ENCODE measurements at places on chromosomes 13 and 19. TPM values are rescaled to one million over a fixed set of nuclear protein-coding genes. Genes with fewer than 3 reads are reported as not detected.
A peak's percentile ranks its signal among the peaks of the same experiment; 100 is the strongest.

The KRTDAP gene
- not detected for polyA plus RNA-seq

The RGS9BP gene
- 0.06 TPM for polyA plus RNA-seq

The CRLF1 gene
- 0.83 TPM for polyA plus RNA-seq

The AP1M2 gene
- 0.19 TPM for polyA plus RNA-seq

DNA sequence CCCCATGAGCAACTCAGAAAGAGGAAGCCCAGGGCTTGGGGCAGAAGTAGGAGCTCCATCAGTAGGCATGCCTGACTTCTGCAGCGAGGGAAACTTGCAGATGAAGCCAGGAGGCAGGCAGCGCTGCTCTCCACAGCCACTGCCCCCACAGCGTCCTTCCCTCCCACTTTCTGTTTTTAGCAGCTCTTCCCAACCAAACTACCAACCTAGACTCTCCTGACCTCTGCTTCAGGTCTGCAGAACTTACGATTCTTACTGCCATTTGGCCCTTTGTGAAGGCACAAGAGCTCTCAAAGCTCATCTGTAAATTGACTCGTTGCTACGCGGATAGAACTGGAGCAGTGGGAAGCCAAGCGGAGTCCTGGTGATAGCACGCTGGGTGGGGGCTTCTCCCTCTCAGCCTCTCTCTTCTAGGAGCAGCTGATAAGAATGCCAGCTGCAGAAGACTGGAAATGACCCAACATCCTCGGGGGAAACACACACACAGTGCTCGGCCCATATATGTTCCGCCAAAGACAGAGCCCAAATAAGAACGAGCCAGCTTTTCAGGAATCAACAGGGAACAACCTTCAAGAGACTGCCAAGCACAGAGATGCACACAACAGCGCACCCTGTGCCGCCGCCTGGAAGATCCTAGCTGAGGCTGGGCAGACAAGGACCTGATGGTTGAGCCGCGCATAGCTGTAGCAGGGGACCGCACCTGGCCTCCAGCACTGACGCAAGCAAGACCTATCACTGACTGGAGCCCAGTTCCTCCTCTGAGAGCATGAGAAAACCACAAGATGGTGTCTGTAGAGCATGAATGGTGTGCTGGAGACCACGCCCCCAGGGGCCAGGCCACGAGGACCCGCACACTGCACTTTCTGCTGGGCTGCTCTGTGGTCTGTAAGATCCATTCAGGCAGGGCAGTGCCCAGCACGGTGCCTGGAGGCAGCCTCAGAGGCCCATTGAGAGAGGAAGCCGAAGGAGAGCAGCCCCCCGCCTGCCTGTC is 15.9 kb upstream of the SLC35E1 start:
- H3K27me3 ChIP-seq = no peaks in the 10 kb centered on the region
- peak; percentile 37 for DNase-seq
- H3K36me3 ChIP-seq = no peaks in the 10 kb centered on the region
- peaks cover 26% of the 10 kb centered on the region for H3K4me1 ChIP-seq
- peak overlapping the region; percentile 26 for H3K27ac ChIP-seq
- peak overlapping the region; percentile 14 for H3K4me3 ChIP-seq

GRCh38 chr13:30998136-30999088 is 66.0 kb downstream of the TEX26 start:
- no peaks in the 10 kb centered on the region for H3K36me3 ChIP-seq
- H3K4me1 ChIP-seq = no peaks in the 10 kb centered on the region
- no peak overlapping the region for H3K27ac ChIP-seq
- H3K4me3 ChIP-seq = no peak overlapping the region

GRCh38 chr19:18708452-18709231 is 25.2 kb downstream of the CRTC1 start:
- no peaks in the 10 kb centered on the region for H3K27me3 ChIP-seq
- no peak for DNase-seq
- H3K4me1 ChIP-seq = peaks cover 9% of the 10 kb centered on the region
- no peaks in the 10 kb centered on the region for H3K36me3 ChIP-seq
- H3K4me3 ChIP-seq = no peak overlapping the region
- no peak overlapping the region for H3K27ac ChIP-seq

- no peak overlapping the region for H3K27ac ChIP-seq
- no peak for DNase-seq
- H3K27me3 ChIP-seq = no peaks in the 10 kb centered on the region
- H3K4me1 ChIP-seq = peaks cover 9% of the 10 kb centered on the region
Observed at GRCh38 chr19:31261603-31262212, 87.5 kb downstream of the TSHZ3 start.

DNA sequence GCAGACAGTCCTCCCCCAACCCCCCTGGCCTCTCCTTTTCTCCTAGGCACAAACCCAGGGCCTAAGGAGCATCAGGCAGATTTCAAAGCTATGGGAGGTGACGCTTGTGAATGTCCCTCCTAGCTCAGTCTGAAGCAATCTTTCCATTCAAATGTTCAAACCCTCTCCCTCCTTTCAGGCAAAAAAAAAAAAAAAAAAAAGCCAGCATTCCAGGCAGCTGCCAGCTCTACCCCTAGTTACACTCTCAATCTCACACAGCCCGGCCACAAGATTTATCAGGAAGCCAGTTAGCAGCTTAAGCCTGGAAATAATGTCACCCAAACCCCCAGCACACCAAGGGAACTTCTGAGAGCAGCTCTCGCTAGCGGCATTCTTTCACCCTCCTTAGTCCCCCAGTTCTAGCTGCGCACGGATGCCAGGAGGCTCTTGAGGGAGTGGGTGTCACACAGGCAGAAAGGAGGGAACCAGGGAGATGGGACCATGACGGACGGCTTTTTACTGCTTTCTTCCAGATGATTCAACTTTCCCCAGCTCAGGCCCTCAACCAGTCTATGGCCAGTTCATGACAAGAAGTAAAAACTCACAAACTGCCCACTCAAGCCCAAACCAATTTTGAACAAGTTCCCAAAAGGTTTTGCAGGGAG is 6.3 kb downstream of the SH3GL1 start:
- no peaks in the 10 kb centered on the region for H3K36me3 ChIP-seq
- H3K27ac ChIP-seq = no peak overlapping the region
- no peak overlapping the region for H3K4me3 ChIP-seq
- peaks cover 35% of the 10 kb centered on the region for H3K4me1 ChIP-seq
- no peak for DNase-seq

- H3K27me3 ChIP-seq = no peaks in the 10 kb centered on the region
- peaks cover 10% of the 10 kb centered on the region for H3K4me1 ChIP-seq
- no peak overlapping the region for H3K27ac ChIP-seq
Observed at GRCh38 chr19:30222992-30223865, 149.0 kb upstream of the ZNF536 start.

GRCh38 chr13:44318161-44318560 is 55.5 kb upstream of the SERP2 start:
- H3K4me1 ChIP-seq = no peaks in the 10 kb centered on the region
- H3K27ac ChIP-seq = no peak overlapping the region
- no peak for DNase-seq
- no peak overlapping the region for H3K4me3 ChIP-seq
- no peaks in the 10 kb centered on the region for H3K27me3 ChIP-seq
- H3K36me3 ChIP-seq = no peaks in the 10 kb centered on the region

DNA sequence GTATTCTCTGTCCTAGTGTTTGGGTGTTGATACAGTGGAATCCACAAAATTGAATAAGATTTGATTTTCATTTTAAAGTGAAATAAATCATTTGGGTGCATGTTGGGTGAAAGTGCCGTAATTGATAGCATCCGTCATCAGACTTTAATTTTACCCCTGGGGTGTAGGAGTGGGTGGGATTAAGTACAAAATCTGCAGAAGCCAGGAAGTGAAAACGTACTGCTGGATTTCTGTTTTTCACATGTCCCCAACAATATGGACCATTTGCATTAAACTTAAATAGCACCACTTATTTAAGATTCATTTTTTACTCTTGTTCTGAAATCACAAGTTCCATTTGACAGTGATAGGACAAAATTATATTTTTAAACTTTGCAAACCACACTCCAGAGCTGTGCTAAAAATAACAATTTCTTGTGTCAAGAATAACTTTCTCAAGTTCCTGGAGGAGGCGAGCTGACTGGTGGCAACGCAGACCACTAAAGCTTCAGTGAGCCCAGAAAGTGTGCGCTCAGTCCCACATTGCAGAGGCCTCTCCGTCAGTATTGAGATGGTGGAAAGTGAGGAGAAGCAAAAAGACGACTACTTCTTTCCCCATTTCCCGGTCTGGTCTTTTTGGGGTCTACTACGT is 71.3 kb downstream of the ARHGEF7 start:
- no peaks in the 10 kb centered on the region for H3K27me3 ChIP-seq
- H3K27ac ChIP-seq = no peak overlapping the region
- no peaks in the 10 kb centered on the region for H3K36me3 ChIP-seq
- no peak overlapping the region for H3K4me3 ChIP-seq
- peaks cover 18% of the 10 kb centered on the region for H3K4me1 ChIP-seq

DNA sequence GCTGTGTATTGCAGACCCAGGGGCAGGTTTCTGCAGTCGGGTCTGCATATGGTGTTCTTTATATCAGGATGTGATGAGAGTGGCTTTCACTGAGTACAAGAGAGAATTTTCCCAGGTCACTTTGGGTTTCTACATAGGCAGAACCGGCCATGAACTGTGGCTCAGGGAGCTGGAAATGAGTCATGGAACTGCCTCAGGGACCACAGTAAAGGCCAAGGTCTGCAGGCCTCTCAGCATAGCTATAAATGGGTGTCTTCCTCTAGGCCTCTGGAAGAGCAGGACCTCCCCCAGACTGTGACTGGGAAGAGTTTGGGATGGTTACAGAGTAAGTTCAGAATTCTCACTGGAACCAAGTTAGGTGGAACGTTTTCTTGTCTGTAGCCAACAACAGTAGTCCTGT is 51.8 kb upstream of the ZNF681 start:
- no peak overlapping the region for H3K27ac ChIP-seq
- no peak overlapping the region for H3K4me3 ChIP-seq
- DNase-seq = no peak
- H3K4me1 ChIP-seq = no peaks in the 10 kb centered on the region

DNA sequence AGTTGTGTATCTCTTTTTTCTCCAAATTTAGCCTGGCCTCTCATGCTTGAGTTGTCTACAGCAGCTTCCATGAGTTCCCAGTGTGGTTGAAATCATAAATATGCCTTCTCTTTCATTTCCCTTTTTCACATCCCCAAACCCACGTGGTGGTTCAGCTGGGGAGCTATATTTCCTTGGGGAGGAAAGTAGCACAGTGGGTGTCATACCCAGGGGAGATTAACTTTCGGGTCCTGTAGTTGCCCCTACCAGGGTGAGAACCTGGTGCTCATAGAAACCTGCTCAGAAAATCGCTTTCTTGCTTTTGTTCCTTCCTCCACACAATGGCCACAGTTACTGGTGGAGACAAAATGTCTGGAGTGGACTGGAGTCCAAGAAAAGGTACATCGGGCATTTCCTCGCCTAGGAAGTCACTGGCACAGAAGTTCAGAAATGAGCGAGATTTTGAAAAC is 7.0 kb upstream of the LILRA4 start:
- H3K27me3 ChIP-seq = no peaks in the 10 kb centered on the region
- H3K36me3 ChIP-seq = no peaks in the 10 kb centered on the region
- DNase-seq = no peak
- no peak overlapping the region for H3K4me3 ChIP-seq
- H3K27ac ChIP-seq = no peak overlapping the region
- no peaks in the 10 kb centered on the region for H3K4me1 ChIP-seq

DNA sequence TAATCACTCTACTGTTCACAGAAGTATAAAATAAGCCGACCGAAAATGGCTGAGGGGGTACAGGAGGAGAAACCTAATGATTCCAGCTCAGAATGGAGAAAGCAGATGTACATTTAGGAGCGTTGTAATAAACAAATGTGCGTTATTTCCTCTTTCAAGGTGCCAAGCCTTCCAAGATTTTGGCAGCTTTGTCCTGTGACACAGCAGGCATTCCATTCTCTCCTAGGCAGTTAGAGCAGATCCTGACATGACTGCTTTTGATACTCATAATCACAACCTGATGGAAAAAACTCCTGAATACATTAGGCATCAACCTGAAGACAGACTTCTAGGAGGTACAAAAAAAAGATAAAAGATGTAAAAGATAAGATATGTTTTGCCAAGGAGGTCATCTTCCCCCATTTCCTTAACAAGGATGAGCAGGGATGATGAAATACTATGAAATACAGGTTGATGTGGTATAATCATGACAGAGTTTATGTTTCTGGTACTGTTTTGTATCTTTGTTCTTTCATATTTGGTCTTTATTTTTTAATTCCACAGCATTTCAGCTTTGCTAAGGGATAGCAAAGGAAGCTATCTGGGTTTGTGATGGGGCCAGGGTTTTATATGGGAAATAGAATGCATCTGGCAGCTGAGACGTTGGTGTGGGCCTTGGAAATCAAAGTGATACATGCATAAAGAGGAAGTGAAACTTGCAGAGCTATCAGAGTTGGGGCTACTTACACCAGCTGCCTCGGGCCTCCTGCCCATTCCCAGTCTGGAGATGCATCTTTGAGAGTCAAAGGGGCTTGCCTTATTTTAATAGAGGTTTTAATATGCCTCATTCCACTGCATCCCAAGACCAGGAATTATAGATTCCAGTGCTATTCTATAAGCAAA is 222.5 kb downstream of the OXGR1 start:
- no peaks in the 10 kb centered on the region for H3K27me3 ChIP-seq
- no peak for DNase-seq
- no peak overlapping the region for H3K4me3 ChIP-seq
- H3K27ac ChIP-seq = no peak overlapping the region
- H3K4me1 ChIP-seq = no peaks in the 10 kb centered on the region

DNA sequence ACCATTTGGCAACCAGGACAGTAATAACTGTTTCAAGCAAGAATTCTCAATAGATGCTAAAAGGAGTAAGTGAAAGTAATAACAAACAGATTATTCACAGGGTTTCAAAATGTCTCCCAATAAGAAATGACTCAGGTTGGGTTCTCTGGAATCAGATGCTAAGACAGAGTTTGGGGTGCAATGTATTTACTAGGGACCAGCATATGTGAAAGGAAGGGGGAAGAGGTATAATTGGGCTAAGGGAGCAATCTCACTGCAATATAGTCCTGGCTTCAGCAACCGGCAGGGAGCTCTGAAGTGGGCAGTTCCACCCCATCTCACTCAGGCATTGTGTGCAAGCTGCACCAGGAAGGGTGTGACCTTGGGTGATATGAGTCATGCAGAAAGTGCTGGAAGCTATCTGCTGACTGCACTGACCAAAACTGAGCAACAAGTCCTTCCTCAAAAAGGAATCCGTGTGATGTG is 23.4 kb downstream of the ZDHHC20 start:
- no peak overlapping the region for H3K27ac ChIP-seq
- no peak overlapping the region for H3K4me3 ChIP-seq
- no peak for DNase-seq
- no peaks in the 10 kb centered on the region for H3K36me3 ChIP-seq
- H3K27me3 ChIP-seq = no peaks in the 10 kb centered on the region

DNA sequence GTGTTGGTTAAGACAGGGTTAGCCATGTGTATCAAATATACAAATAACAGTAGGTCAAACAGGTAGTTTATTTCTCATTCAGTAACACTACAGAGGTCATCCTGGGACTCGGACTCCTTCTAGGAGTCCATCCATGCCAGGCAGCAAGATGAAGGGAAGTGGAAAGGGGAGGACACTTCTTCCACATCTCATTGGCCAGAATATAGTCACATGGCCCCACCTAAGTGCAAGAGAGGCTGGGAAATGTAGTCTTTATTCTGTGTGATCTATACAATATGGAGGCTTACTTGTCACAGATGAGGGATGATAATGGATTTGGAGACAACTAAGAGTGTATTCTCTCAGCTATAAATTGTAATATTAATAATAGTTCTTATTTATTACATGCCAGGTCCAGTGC is 31.1 kb downstream of the RDH8 start:
- H3K27me3 ChIP-seq = no peaks in the 10 kb centered on the region
- no peaks in the 10 kb centered on the region for H3K36me3 ChIP-seq
- H3K4me3 ChIP-seq = no peak overlapping the region
- no peak overlapping the region for H3K27ac ChIP-seq

GRCh38 chr19:681029-682019 is 5.1 kb downstream of the FSTL3 start:
- peak; percentile 86 for DNase-seq
- H3K4me3 ChIP-seq = peak overlapping the region; percentile 59
- no peaks in the 10 kb centered on the region for H3K36me3 ChIP-seq
- H3K27ac ChIP-seq = peak overlapping the region; percentile 95
- peaks cover 11% of the 10 kb centered on the region for H3K4me1 ChIP-seq
- H3K27me3 ChIP-seq = no peaks in the 10 kb centered on the region
